ENCODE measurements at places on chromosomes 16 and 17. TPM values are rescaled to one million over a fixed set of nuclear protein-coding genes. Genes with fewer than 3 reads are reported as not detected.

GRCh38 chr16:25217921-25218320, 1.2 kb downstream of the AQP8 start:
- no peak for DNase-seq

DNA sequence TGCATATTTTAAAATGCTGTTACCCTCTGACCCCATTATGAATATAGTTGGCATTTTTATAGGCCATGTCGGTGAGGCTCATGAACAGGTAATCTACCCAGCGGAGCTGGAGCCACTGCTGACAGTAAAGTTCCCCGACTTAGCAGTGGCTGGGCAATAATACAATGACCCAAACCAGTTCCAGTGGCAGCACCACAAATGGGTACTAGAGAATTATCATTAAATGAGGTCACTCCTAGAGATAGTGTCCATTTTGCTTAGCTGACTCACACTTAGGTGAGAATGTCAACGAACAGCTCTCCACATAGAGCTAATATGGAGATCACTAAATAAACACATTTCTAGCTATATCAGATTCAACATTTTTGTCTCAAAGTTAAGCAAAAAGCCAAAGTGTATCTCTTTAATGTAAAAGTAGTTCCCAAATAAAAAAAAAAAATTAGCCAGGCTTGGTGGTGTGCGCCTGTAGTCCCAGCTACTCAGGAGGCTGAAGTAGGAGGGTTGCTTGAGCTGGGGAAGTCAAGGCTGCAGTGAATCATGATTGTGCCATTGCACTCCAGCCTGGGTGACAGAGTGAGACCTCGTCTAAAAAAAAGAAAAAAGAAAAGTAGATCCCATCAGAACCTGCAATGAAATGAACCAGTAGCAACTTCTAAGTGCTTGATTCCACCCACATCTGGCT, 7.4 kb downstream of the MYO1D start:
- no peak for DNase-seq

DNA sequence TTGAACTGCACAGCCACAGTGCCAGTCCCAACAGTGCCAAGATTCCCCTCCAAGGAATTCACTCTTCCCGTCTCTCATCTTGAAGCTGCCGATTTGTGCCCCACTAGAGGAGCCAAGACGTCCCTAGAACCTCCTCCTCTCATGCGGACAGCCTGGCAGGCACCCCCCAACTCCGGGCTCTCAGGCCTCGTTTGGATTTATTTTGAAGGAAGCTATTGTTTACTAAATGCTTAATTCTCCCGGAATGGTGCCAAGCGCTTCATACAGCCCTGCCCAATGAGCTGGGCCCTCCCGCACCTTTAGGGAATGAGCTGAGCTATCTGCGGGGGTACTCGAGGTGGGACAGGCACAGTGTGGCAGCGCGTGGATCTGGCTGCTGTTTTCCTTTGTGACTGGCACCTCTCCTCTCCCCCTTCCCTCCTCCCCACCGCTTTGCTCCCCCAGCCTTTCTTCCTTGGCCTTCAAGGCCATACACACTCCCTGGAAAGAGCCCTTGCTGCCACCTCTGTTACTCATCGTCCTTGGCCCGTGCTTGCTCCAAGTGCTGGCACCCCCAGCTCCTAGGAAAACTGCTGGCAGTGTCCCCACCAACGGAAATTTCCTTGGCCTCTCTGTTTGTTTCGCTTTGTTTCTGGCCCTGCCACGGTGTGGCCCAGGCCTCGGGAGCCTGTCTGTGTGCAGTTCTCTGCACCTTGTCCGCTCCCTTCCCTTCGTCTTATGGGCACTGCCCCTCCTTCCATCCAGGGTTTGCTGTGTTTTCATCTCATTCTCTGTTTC, 49.9 kb upstream of the CDR2 start:
- no peak for DNase-seq

- DNase-seq, result no peak
Measured at GRCh38 chr17:61401389-61402072, 1.9 kb downstream of the TBX2 start.

CMTM2 gene
- not detected for total RNA-seq

IL34 gene
- 1.8 TPM for total RNA-seq

MTHFSD gene
- 30.4 TPM for total RNA-seq

Data from mucosa of descending colon (tissue), 3 donors.